EH (cell line): ENCODE measurements at places on chromosomes 11 and 22.
A peak's percentile ranks its signal among the peaks of the same experiment; 100 is the strongest.

DNA sequence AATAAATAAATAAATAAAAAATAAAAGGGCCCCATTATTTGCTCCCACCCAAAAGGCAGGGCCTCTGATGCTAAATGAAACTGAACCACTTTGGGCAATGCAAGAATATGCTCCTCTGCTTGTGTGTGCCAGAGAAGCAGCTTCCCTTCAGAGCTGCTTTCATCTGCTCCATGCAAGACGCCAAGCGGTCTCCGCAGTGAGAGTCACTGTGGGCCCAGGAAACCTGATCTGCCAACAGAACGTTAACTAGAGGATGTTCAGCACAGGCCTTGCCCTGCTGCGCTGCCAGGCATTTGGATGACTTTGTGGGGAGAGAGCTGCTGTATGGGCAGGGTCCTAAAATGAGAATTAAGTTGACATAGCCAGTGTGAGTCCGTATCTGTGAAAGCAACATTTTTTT is 43.7 kb upstream of the APOA1 start:
- no peak for DNase-seq

- no peak for DNase-seq
These were observed 79.5 kb upstream of the CRYBB3 start for GRCh38 chr22:25120093-25120561.

- peak; percentile 71 for DNase-seq
These were observed 92.0 kb upstream of the ISX start for GRCh38 chr22:34973926-34974325.

GRCh38 chr11:35292279-35292678 is 127.1 kb downstream of the SLC1A2 start:
- no peak for DNase-seq

GRCh38 chr11:110979696-110980095 is 265.8 kb upstream of the POU2AF2 start:
- peak; percentile 26 for DNase-seq

DNA sequence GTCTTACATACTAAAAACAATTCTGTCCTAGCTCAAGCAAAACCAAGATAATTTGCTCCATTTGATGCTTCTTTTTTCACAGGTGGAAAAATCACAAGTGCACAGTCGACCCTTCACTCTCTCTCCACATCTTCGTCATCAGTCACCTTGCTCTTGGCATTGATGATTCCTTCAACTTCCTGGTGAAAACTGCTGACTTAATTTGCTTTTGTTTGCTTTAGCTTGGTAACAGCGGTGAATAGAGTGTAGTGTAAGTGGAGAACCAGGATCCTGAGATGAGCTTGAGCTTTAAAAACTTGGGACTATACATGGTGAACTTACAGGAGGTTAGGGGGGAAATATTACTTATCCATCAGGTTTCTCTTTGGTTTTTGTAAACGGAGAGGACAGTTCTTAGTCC is 331.1 kb upstream of the ARHGAP42 start:
- no peak for DNase-seq

GRCh38 chr22:33975841-33976240 is 55.6 kb upstream of the LARGE1 start:
- no peak for DNase-seq

DNA sequence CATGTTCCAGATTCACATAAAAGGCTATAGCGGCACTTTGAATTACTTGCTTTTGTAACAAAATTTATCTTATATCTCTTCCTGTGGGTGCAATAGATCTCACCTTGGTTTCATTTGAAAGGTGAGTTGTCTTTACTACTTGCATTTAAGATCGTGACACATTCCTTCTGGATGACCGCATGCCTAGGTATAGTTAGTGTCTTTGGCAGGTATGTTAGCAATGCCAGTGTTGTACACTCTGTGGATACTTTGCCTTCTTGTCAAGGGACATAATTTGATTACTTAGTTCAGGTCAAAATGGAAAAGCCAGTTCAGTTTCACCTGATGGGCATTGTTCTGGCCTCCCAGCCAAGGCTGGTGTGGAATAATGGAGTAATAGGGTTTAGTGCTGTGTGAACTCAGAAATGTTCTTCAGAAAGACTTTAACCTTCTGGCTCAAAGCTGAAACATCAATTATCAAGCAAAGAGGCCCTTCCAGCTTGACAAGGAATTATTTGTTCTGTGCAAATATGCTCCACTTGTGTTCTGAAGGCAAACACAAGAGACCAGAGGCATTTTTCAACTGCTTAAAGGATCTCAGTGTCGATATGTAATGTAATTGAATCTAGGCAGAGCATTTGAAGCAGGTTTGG is 64.6 kb downstream of the AMOTL1 start:
- no peak for DNase-seq

GRCh38 chr11:109425554-109425953 is 3.6 kb downstream of the C11orf87 start:
- DNase-seq, result no peak

DNA sequence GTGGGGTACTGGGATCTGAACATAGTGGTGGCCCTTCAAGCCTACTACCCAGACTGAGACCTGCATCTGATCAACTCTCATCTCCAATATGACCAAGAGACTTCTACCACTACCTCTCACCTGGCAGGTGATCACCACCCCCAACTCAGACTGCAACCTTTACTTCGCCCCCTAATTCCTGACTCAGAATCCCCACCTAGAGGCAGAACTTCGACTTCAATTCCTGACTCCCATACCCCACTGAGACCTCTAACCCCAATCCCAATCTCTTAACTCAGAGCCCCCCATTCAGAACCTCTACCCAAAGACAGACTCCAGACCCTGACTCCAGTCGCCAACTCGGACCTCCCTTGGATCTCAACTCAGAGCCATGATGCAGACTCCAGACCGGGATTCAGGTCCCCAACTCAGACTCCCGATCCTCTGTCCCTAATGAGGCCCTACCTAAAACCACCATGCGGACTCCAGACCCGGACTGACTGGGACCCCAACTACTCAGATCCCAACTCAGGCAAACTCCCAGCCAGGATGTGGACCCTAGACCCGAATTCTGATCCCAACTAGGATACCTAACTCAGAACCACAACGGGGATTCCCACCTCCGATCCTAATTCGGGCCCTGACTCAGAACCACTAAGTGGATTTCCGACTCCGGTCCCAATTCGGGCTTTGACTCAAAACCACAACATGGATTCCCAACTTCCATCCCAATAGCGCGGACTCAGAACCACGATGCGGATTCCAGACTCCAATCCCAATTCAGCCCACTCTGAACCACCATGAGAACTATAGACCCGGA is 1.2 kb downstream of the KCNQ1OT1 start:
- DNase-seq, result peak; percentile 12

- DNase-seq, result no peak
These were observed 696.3 kb downstream of the DLG2 start for GRCh38 chr11:84930863-84931262.

GRCh38 chr11:79486242-79486984 is 45.6 kb upstream of the TENM4 start:
- DNase-seq, result no peak

DNA sequence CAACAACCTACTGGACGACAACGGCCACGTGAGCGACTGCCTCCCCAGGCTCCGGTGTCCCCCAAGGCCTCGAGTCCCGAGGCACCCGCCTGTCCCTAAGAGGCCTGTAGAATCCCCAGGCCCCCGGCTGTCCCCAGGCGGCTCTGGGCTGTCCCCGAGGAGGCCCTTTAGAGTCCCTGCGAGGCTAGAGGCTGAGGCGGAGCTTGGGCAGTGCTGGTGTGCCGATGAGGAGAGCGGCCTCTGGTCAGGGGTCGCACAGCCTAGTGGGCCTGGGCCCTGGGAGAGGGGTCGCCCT is 3.7 kb downstream of the TBX1 start:
- no peak for DNase-seq

- no peak for DNase-seq
These were observed 89.0 kb downstream of the MICAL2 start for GRCh38 chr11:12199231-12199948.

GRCh38 chr22:43566561-43567332 is 154.9 kb downstream of the MPPED1 start:
- DNase-seq, result no peak

DNA sequence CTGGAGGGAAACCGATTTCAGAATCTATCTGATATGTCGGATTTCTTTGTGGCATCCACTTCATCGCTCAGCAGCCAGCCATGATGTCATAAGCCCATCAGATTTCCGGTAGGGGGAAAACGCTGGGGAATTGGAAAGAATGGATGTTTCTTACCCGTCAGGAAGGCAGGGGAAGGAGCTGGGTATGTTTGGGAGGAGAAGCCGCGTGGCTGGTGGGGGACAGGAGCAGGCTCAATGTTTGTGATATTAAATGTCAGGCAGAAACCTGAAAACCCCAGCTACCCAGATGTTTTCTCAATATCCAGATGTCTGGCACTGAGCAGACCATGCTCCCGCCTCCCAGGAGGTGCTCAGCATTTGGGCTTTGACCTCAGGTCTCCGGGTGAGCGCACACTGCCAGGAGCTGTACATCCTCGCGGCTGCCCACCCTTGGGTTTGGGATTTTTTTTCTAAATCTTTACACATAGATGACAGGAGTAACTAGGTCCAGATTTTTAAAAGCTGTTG is 67.5 kb downstream of the NFAM1 start:
- peak; percentile 40 for DNase-seq

- no peak for DNase-seq
These were observed 382.2 kb upstream of the CADM1 start for GRCh38 chr11:115886422-115886733.

DNA sequence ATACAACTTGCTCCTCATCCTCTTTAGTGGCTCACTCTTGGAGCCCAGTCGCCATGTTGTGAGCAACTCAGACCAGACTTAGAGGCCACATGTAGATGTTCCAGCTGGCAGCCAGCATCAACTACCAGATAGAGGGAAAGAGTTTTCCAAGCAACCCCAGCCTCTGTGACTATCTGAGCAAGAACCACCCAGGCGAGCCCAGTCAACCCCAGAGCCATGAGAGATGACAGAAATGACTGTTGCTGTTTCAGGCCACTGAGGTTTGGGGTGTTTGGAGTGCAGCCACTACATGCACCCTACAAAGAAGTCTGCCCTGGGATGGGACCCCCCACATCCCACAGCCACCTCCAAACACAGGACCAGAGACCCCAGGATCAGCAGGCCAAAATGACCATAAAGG is 24.8 kb upstream of the CLDN5 start:
- DNase-seq, result no peak

DNA sequence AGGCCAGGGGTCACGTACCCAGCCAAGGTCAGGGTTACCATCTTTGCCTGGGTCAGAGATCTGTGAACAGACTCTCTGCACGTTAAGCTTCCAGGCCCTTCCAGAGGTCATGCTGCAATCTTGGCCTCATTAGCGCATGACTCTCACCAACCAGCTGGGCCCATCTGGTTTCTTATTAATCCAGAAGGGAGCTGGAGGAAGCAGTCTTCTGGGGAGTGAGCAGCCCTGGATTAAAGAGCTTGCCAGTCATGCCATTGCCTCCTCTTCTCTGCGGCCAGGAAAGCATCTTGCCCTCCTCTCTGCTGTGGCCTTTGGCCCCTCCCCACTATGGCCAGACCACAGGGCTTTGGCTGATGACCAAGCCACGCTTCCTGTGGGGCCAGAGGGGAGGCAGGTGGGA is 57.4 kb downstream of the CHST1 start:
- DNase-seq, result no peak

- DNase-seq, result peak; percentile 60
These were observed 4.7 kb downstream of the MPEG1 start for GRCh38 chr11:59207988-59208451.

DNA sequence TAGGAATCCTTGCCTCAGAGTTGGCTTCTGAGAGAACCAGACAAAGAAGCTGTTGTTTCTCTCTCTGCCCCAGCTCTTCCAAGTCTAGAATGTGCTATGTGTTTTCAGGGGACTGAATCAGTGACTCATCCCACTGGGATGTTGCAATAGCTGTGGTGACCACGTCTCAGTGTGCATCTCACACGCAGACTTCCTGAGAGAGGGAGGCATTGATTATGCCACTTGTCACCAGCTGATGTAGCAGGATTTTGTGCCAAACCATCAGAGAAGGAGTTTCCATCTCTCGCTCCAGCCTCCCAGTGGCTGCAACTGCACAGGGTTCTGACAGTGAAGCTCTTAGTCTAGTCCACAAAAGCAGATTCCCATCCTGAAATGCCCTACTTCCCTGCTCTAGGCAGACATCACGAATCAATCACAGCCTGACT is 455.8 kb downstream of the MIAT start:
- DNase-seq, result peak; percentile 95

- DNase-seq, result no peak
These were observed 435.4 kb downstream of the BRD1 start for GRCh38 chr22:49392247-49392646.

DNA sequence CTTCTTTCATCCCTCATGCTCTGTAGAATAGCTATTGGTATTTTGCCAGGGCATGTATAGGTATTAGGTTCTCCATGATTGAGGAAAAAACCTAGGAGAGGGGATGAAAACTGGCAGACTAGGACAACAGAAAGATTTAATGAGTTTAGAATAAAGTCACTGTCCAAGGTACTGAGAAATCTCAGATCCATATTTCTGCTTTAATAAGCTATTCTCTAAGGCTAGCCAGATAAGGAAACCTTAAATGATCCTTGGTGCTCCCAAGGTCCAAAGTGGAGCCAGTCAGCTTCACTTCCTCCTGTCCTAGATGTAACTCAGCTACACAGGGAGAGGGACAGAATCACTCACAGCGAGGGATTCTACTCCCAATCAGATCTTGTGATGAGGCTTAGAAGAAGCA is 13.7 kb upstream of the CSNK2A3 start:
- peak; percentile 20 for DNase-seq

DNA sequence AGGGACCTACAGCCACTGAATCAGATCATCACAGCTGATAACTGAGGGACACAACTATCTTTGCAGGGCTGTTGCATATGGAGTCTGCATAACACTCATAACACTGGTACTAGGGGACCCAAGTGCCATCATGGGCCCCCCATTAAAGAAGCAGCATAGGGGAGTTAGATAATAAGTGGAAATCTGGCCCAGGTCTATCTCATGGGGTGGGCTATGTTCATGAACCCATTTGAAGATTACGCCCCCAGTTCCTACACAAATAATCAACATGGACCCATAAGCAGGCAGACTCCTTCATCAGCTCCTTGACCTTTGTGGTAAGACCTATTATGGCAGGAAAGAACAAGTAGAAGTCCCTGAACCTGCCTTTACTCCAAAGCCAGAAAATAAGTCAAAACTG is 48.8 kb downstream of the ASCL2 start:
- DNase-seq, result no peak

DNA sequence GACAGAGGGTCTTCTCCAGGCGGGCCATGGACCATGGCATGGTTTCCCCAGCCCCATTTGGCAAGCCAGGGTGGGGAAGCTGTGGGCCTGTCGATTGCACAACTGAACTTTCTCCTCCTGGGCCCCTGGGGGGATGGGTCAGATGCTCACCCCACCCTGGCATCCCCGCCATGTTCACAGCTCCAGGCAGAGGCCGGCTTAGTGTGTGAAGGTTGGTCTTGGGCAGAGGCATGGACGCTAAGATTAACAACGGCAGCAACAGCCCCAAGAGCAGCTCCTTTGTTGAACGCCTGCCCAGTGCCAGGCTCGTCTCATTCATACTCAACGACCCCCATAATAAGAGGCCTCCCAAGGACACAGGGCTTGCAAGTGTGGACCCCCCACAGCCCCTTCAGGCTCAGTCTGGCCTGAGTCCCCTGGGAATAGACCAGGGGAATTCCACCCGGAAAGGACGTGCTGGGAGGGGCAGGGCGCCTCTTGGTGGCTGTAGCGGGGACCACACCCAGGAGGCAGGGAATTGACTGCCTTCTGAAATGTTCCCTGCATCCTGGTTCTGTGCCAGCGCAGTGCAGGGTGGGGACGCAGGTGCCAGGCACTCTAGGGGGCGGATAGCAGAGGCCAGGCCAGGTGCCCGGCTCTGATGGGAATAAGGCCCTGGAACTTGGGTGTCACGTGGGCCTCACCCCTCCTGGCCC is 8.3 kb downstream of the TSPO start:
- DNase-seq, result no peak

GRCh38 chr11:12599408-12600143 is 74.6 kb upstream of the TEAD1 start:
- DNase-seq, result no peak

- DNase-seq, result no peak
These were observed 106.6 kb downstream of the DYNC2H1 start for GRCh38 chr11:103215812-103216211.
